Activated naive CD8-positive, alpha-beta T cell treated with anti-CD3 and anti-CD28 coated beads for 36 hours (primary cell): ENCODE measurements at places on chromosomes 13 and 19.
A peak's percentile ranks its signal among the peaks of the same experiment; 100 is the strongest.

- DNase-seq: no peak
These were observed 19.1 kb downstream of the ZNF264 start for GRCh38 chr19:57210381-57210780.

DNA sequence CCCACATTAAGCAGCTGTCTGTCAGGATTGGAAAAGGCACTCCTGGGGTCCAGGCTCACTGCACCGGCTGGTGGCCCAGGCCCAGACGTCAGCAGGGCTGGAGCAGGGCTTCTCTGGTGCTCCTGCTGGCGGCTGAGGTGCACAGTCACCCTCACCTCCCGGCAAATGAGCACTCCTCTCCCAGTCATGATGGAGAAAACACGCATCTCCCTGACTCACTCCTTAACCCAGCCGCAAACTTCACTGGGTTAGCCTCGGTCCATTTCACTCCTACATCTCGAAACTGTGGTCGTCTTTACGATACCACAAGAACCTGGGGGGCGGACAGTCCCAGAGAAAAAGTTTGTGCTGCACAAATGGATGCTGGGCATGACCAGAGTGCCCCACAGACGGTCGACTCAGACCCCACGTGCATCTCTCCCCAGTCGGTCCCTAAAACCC is 3.3 kb upstream of the RASA3 start:
- no peak for DNase-seq

DNA sequence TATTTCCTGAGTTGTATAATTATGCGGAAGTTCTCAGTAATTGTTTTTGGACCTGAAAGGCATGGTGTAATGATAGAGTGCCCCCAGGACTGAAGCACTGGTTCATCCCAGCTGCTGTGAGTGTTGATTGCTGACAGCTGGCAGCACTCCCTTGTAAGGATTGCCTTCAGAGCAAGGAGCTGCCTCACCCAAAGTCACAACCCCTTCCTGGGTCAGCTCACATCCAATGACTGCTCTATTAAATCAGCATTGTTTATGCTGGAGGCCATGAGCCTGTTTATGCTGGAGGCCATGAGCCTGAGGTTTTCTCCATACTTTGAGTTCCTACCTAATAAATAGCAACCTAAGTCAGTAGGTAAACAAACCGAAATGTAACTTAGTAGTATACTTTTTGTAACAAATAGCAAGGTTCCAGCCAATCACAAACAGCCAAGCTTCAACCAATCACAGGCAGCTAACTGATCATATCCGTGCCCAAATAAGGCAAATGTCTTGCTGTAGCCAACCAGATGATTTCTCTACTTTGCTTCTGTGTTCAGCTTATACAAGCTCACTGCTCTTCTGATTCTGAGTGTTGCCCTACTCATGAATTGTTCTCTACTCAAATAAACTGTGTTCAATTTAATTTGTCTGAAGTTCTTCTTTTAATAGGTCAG is 11.7 kb upstream of the SPACA6 start:
- no peak for DNase-seq

DNA sequence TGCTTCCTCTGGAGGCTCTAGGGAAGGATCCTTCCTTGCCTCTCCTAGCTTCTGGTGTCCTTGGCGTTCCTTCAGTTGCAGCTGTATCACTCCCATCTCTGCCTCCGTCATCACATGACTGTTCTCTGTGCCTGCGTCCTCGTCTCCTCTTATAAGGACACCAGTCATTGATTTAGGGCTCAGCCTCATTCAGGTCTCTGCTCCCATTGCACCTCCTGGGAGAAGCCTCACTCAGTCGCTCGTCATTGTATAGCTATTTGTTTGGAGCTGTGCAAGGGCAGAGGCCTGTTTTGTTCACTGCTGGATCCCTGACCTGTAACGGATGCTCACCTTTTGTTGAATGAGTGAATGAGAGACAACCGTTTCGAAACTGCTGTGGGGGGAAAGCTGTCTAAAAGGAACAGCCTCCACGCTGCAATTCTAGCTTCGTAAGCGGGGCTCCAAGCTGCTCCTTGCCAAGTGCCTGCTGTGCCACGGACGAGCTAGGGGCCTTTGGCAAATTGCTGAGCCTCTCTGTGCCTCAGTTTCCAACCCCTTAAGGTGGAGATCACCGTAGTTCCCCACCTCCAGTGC is 17.2 kb downstream of the BRSK1 start:
- no peak for DNase-seq

- DNase-seq: no peak
These were observed 39.3 kb upstream of the GPR183 start for GRCh38 chr13:99346335-99347042.

GRCh38 chr13:66402066-66402465 is 828.1 kb downstream of the PCDH9 start:
- DNase-seq: no peak

- no peak for DNase-seq
These were observed 45.2 kb upstream of the SLC7A1 start for GRCh38 chr13:29640665-29641064.

DNA sequence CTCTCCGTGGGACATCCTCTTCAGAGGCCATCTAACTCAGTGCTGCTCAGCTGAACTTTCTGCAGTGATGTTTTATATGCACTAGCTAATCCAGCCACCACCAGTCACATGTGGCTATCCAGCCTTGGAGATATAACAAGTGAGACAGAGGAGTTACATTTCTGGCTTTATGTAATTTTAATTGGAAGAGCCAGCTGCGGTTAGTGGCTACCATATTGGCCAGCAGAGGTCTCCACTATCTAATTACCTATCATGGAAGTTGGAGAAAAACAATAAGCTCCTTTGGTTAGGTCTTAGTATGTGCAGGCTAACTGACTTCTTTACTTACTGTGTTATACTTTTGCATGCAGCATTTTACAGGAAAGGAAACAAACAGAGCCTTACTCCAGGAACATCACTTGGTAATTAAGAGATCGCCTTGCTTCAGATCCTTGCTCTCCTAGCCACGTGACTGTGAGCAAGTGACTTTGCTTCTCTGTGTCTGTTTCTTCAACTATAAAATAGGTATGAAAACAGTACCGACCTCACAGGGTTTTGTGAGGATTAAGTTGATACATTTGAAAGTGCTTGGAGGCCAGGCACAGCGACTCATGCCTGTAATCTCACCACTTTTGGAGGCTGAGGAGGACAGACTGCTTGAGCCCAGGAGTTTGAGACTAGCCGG is 1.6 kb upstream of the KLK10 start:
- no peak for DNase-seq

DNA sequence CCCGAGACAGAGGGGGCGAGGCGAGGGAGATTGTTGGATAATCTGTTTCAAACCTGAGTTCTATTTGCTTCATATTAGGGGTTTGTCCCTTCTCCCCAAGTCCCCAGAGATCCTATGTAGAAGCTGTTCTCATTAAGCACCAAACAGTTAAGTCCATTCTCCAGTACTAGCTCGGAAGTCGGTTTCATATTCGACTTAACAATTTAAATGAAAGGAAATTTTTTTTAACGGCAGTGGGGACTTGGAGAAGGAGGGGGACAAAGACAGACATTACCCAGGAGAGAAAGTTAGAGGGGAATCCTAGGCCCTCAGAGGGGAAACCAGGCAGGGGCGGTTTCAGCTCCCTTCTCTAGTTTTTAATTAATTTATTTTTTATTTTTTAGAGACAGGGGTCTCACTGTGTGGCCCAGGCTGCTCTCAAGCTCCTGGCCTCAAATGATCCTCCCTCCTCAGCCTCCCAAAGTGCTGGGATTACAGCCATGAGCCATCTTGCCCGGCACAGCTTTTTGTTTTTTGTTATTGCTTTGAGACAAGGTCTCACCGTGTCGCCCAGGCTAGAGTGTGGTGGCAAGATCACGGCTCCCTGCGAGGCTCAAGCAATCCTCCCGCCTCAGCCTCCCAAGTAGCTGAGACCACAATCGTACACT is 13.7 kb upstream of the TLE2 start:
- no peak for DNase-seq

- DNase-seq: no peak
These were observed 737.7 kb downstream of the PCDH9 start for GRCh38 chr13:66492479-66492878.

- no peak for DNase-seq
These were observed 62.9 kb upstream of the URI1 start for GRCh38 chr19:29878973-29879654.

- DNase-seq: peak; percentile 86
These were observed 785 bp upstream of the USF2 start for GRCh38 chr19:35267818-35268535.

DNA sequence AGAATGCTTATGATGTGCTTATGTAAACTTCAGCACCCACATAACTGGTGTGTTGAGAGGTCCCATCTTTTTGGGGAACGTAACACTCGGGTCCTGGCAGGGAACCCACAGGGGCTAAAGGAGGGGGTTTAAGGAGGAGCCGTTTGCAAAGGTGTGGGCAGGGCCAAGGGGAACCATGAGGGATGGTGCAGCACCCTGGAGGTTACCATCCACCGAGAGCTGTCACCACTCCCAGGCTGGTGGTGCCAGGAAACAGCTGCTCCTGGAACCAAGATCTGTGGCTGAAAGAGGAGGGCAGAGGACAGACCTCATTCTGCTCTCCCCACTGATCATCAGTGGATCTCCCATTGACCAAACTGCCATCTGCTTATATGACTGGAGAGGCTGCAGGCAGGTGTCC is 23.2 kb upstream of the CYP4F8 start:
- DNase-seq: no peak

- DNase-seq: no peak
These were observed 22.9 kb downstream of the CCL25 start for GRCh38 chr19:8075158-8076074.

DNA sequence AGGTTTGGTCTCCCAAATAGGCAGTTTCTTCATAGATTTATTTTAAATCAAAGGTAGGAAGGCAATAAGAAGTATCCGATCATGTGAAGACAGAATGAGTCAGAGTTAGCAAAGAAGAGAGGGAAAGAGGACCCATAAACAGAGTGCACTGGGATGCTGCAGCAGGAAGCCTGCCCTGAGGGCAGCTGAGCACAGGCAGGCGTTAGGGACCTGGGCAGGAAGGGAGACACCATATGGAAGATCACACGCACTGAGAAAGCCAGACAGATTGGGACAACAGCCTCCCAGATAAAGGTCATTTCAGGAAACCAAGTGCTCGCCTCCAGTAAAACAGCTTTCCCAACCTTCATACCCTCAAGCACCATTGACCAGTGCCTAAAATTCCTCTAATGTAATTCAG is 598.0 kb downstream of the EFNB2 start:
- no peak for DNase-seq

- DNase-seq: no peak
These were observed 2463.1 kb downstream of the PCDH9 start for GRCh38 chr13:64767054-64767453.

DNA sequence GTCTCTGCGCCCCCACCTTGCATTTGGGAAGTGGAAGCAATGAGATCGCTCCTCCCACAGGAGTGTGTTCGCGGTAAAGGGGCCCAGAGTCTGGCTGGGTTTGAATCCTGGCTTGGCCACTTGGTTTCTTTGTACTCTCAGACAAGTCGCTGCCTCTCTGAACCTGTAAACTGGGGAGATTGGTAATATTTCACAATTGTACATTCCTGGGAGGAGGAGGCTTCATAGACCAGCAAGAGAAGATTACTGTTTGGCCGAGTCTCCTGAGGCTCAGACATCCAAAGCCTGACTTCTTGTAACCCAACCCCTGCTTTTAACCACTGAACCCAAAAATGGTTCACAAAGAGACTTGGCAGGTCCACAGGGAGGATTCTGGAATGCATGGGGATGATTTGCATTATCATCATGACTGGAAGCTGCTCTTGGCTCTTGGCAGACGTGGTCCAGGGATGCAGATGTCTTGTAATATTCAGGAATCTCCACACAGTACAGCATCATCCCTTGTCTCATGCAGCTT is 13.6 kb upstream of the STRN4 start:
- DNase-seq: no peak

- DNase-seq: no peak
These were observed 33.9 kb upstream of the FLT1 start for GRCh38 chr13:28528848-28529247.

DNA sequence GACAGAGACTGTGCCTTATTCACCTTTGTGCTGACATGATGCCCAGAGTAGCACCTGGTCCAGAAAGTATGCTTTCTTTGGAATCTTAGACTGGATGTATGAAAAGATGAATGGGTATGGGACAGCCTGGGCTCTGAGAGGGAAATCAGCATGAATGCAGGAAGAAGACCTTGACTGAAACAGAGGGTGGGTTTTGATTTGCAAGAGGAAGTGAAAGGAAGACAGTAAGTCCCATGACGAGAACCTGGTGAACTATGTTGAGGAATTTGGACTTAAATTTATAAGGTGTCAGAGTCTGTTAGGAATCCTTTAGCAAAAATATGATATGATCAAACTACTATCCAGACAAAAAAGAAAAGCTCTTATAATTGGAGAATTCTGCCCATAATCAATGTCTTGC is 301.9 kb downstream of the SPRY2 start:
- no peak for DNase-seq

- DNase-seq: no peak
These were observed 2.0 kb downstream of the RAB20 start for GRCh38 chr13:110559429-110559943.

DNA sequence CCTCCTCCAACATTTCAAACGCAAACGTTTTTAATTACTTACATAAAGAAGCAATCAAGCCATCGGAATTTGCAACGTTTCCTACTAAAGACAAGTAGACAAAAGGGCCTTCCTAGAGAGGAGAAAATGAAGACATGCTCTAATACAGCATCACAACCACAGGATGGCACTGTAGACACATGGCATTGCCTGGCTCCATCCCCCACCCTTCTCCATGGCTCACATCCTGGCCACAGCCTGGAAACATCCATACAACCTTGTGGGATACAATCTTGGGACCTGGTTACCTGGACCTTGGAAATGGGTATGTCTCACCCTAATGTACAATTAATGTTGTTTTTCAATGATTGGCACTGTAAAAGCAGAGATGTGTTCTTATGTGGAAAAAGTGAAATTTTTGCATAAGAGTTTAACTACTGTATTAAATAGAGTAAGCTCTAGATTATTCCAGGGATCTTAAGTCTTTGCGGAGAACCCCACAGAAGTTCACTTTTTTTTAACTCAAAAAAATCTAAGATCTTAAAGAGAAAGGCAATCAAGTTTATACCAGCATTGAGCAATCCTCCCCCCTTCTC is 21.5 kb downstream of the EBPL start:
- no peak for DNase-seq

DNA sequence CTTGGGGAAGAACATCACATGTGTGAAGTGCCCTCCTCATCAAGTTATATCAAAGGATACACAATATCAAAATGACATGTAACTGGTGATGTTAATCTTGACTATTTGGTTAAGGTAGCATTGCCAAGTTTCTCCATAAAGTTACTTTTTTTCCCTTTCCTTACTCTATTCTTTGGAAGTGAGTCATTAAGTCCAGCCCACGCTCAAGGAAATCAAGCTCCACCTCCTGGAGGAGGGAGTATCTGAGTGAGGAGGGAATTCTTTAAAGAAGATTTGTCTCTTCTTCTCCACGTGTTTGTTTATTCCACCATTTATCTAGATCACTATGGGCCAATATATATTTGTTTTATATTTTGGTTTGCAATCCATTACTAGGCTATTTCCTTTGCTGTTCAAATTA is 33.6 kb upstream of the FNDC3A start:
- DNase-seq: no peak

- DNase-seq: no peak
These were observed at the start of gene KLK12 for GRCh38 chr19:51034704-51035103. KLK12 (minus strand) TSS chr19:51035002; CDS start chr19:51034621, 381 bp downstream.

GRCh38 chr19:16429066-16429758 is 42.6 kb downstream of the EPS15L1 start:
- no peak for DNase-seq

GRCh38 chr13:97367016-97367822 is 66.8 kb upstream of the RAP2A start:
- DNase-seq: no peak
